ENCODE measurements at places on chromosomes 7 and 10.

GRCh38 chr10:18542832-18543231, 108.6 kb downstream of the NSUN6 start:
- DNase-seq: no peak

DNA sequence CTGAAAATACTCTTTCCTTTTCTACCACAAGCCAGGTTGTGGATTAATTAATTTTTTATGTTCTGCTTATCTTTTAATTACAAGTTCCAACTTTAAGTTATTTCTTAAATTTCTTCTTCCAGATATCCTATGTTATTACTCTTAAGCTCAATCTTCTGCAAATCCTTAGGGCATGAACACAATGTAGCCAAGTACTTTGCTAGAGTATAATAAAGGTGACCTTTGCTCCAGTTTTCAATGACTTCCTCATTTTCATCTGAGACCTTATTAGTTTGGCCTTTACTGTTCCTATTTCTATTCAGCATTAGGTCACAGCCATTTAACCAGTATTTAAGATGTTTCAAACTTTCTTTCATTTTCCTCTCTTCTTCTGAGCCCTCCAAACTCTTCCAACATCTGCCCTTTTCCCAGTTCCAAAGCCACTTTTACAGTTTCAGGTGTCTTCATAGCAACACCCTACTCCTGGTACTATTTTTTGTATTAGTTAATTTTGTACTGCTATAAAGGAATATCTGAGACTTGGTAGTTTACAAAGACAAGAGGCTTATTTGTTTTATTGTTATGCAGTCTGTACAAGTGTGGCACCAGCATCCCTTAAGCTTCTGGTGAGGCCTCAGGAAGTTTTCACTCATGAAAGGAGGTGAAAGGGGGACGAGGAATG, 886.2 kb upstream of the GHITM start:
- no peak for DNase-seq

GRCh38 chr10:91672021-91672608, 39.2 kb upstream of the PPP1R3C start:
- no peak for DNase-seq

- DNase-seq: no peak
These were observed 5.4 kb upstream of the MYPN start for GRCh38 chr10:68103901-68104300.

DNA sequence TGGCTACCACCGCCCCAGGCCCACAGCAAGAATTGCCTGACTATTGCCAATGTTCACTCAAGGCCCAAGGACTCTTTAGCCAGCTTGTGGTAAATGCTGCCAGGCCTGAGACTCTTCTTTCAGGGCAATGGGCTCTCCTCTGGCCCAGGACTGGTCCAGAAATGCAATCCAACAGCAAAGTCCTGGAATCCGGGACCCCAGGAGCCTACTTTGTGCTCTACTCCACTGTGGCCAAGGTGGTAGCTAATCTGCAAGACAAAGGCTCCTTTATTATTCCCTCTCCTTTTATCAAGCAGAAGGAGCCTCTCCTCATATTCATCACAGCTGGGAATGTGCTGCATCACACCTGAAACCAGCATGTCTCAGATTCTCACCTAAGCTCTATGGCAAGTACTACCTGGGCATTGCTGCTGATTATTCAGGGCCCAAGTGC, 107.6 kb upstream of the PRSS58 start:
- no peak for DNase-seq

DNA sequence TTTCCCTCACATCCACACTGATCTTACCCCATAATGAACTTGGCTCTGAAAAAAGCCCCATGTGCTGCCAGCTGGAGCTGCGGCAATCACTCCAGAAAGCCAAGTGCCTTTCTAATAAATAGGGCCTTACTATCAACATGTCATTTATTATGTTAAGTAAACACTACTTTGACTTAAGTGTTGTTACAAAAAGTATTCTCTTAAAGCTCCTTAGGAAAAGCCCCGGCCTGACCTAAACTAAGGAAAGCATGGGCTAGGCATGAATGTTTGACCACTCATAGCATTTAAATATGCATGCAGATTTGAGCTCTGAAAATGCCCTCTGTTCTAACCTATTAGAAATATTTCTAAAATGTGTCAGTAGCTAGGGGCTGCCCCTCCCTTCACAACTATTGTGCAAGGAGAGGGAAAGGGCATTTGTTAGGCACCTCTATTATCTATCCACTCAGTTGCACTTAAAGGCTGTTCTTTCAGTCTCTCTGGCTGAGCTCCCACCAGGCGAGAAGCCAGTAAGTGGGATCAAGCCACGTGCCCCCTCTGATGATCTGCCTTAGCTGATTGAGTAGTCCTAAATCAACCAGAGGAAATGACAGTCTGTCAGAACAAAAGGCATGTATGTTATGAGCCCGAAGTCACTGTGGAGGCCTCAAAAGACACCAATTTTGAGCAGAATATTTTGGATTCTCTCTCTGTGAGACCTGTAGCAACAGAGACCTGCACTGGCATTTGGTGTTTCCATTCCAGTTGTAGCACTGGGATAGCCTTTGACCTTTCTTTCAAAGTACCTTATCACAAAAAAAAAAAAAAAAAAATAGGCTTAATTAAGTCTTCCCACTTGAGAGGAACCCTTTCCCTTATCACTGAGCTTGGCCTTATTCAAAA, 77.1 kb downstream of the ITGB8 start:
- no peak for DNase-seq

All from anterior cingulate cortex (tissue), 58 donors.